ENCODE measurements at places on chromosomes 3 and 15.

DNA sequence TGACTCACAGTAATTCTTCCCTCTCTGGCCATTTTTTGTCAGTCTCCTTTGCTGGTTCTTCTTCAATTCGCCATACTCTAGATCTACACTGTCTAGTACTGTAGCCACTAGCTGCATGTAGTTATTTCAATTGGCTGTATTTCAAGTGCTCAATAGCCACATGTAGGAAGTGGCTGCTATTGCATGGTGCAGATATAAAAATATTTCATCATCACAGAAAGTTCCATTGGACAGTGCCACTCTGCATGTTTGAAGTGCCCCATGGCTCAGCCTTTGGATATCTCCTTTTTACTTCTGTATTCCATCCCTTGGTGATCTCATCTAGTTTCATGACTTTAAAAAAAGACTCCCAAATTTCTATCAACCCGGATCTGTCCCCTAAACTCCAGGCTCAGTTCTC, 22.1 kb downstream of the PPP2R3A start:
- no peak for DNase-seq

DNA sequence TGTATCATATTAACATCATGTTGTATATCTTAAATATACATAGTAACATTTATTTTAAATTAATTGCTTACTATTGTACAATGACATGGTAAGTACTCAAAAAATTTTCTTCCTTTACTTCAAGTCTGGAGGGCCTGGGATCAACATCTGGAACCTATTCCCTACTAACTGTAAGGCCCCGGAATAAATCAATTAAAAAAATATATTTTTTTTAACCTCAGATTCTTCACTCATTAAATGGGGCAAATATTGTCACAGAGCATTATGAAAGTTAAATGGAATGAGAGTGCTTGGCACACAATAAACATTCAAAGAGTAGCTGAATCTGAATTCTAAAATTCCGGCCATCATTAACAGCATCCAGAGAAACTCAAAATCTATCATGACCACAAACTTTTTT, 16.5 kb downstream of the GSK3B start:
- no peak for DNase-seq

GRCh38 chr3:12782172-12782815, 14.2 kb upstream of the CAND2 start:
- DNase-seq = no peak

- no peak for DNase-seq
Observed at GRCh38 chr3:45544717-45545296, 49.7 kb upstream of the LIMD1 start.

GRCh38 chr3:13887495-13888300, 7.8 kb upstream of the WNT7A start:
- no peak for DNase-seq

- DNase-seq = no peak
Observed at GRCh38 chr3:72227486-72228070, 442.6 kb upstream of the PROK2 start.

GRCh38 chr3:71723452-71724170, 1.6 kb downstream of the EIF4E3 start:
- DNase-seq = no peak

DNA sequence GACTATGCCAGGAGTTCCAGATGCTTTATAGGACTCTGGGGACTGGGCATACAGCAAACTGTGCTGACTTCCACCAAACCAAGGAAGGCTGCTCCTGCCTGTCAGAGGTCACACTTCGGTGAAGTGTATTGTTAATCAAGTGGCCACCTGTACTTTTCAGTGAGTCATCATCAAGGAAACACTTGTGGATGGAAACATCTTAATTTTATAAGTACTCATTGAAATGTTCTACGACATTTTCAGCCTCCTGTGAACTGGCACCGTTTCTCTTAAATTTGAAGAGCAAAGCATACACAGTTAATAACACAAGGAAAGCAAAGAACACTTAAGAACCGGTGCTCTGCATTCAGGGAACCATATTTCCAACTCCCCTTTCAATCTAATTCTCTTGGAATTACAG, 801.7 kb upstream of the DPPA4 start:
- DNase-seq = no peak

- DNase-seq = no peak
Observed at GRCh38 chr3:55698831-55699230, 211.7 kb upstream of the WNT5A start.

GRCh38 chr3:156606729-156607128, 51.8 kb upstream of the SSR3 start:
- no peak for DNase-seq

GRCh38 chr3:171295484-171296373, 164.5 kb downstream of the TNIK start:
- no peak for DNase-seq

DNA sequence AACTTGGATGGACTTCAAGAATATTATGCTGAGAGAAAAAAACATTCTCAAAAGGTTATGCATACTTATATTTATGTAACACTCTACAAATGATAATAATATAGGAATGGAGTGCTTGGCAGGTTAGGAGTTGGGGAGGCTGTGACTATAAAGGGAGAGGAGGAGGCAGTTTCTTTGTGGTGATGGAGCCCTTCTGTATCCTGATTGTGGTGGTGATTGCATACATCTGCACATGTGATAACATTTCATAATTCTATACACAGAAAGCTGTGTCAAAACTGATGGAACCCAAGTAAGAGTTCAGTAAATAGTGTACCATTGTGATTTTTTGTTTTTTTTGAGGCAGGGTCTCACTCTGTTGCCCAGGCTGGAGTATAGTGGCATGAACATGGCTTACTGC, 31.7 kb upstream of the FAM3D start:
- no peak for DNase-seq

GRCh38 chr3:124352149-124352539, 360.2 kb upstream of the ROPN1 start:
- DNase-seq = no peak

DNA sequence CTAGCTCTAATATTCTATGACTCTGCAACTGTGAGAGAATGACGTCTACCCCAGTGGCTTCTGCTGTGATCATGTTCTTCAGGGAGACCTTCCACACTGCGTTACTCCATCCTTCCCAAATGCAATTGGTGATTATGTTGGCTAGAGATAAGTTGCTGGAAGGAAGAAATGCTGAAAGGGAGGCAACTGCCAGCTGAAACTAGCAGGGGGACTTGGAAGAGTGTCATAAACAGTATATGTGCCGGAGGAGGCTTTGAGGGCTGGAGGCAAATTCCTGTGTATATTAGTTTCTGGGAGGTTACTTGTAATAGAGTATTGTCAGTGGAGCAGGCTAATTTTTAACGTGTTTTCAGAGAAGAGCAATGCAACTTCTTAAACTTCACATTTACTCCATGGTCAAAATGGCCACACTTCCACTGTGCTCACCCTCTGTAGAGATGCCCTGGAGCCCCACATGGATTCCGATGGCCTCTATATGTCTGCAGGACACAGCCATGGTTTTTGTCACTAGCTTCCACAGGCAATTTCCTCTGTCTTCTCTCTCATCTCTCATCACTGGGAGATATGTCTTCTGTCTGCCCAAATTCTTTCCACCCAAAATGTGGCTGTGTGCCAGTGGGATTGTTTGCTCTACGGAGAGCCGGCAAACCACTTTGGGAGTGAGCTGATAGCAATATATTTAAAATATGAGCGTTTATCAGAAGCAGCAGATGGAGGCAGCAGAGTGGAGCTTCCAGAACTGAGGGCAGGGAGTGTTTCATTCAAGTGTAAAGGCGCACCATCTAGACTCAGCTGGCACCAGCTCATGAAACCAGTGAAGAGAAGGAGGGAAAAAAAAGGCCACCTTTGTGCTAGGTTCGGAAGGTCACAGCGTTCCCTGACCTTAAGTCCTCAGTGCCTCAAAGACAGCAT, 13.3 kb upstream of the CD47 start:
- no peak for DNase-seq

GRCh38 chr15:40449275-40449674, 8.5 kb downstream of the BAHD1 start:
- no peak for DNase-seq

DNA sequence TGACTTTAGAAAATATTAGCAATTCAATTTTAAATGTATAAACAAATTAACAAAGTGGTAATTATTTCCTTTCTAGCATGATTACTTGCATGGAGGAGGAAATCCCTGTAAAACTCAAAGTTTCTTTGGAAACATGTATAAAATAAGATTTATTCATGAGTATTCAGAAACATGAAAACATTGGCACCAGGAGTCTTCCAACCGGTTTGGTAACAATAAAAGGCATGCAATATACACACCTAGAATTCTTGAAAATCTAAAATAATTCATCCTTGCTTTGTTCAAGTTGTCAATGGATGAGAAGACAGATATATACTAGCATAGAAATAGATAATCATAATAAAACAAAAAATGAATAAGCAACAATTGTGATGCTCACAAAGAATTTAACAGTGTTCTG, 76.4 kb downstream of the ZPLD1 start:
- DNase-seq = no peak

DNA sequence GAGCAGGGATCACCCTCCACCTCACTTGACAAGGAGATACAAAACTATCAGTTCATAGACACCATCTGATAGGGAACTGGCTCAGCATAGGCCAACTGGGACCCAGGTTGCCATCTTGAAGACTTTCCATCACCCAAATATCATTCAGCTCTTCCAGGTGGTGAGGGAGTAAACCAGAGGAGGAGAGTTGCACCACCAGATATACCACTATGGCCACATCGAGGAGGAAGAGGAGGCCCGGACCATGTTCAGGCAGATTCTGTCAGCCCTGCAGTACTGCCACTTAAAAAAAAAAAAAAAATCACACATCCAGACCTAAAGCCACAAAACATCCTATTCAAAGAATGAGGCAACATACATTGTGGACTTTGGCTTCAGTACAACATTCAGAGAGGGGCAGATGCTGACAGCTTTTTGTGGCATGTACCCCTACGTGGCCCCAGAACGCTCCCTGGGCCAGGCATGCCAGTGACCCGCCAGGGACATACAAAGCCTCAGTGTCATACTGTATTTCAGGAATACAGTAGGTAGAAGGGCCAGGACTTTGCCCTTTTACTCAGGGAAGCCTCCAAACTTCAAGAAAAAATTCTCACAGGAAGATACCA, 18.4 kb upstream of the EMC3 start:
- DNase-seq = no peak

DNA sequence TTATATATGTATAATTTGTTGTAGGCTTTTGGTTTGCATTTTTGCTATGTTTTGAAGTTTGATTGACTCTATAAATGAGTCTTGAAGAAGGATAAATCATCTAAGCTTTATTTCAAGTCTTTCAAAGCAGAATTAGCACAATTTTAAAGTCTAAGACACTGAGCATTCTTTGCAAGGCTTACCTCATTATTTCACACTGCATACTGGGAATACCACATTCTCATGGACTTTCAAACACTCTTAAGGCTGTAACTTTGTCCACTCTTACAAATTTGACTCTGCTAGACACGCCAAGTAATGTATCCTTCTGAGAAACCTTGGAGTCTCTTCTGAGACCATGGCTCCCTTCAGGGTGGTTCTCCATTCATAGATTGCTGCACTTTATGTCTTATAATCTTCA, 281.3 kb upstream of the COL8A1 start:
- DNase-seq = no peak

GRCh38 chr15:65388306-65389080, 10.7 kb upstream of the IGDCC3 start:
- no peak for DNase-seq

DNA sequence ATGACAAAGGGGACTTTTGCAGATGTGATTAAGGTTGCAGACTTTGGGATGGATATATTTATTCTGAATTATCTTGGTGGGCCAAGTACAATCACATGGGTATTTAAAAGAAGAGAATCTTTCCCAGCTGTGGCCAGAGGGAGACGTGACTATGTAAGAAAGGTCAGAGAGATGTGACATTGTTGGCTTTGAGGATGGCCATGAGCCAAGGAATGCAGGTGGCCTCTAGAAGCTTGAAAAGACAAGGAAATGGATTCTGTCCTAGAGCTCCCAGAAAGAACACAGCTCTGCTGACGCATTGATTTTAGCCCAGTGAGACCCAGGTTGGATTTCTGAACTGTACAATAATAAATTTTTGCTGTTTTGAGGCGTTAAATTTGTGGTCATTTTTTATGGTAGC, 616.0 kb upstream of the TBL1XR1 start:
- DNase-seq = no peak

DNA sequence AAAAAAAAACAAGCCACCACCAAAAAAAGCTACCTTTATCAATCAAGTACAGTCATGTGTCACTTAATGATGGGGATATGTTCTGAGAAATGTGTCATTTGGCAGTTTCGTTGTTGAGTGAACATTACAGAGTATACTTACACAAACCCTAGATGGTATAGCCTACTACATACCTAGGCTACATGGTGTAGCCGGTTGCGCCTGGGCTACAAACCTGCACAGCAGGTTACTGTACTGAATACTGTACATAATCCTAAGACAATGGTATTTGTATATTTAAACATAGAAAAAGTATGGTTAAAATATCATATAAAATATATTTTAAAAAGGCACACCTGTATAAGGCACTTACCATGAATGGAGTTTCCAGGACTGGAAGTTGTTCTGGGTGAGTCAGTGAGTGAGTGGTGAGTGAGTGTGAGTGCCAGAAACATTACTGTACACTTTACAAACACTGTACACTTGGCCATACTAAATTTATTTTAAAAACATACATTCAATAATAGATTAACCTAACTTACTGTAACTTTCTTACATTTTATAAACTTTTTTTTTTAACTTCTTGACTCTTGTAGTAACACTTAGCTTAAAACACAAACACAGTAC, 25.9 kb upstream of the JMJD7 start:
- DNase-seq = no peak

- no peak for DNase-seq
Observed at GRCh38 chr15:89399238-89400115, 64.9 kb upstream of the POLG start.

DNA sequence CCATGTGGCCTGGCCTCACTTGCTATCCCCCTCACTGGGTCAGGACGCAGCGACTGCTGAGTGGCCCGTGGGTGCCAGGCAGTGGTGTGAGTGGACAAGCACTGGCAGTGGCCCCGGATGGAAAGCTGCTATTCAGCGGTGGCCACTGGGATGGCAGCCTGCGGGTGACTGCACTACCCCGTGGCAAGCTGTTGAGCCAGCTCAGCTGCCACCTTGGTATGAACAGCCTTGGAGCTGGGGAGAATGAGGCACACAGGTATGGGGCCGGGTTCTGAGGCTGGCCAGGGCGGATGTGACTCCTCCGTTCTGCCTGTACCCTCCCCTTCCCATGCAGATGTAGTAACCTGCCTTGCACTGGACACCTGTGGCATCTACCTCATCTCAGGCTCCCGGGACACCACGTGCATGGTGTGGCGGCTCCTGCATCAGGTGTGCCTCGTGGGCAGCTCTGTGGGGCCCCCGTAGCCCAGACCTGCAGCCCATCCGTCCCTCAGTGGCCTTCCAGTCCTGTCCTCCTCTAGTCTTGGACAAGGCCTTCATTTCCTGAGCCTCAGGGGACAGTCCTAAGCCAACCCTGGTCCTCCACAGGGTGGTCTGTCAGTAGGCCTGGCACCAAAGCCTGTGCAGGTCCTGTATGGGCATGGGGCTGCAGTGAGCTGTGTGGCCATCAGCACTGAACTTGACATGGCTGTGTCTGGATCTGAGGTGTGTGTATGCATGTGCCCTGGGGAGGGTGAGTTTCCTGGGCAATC, 28.2 kb downstream of the NBEAL2 start:
- no peak for DNase-seq

- DNase-seq = no peak
Observed at GRCh38 chr3:156171281-156172267, 51.2 kb downstream of the KCNAB1 start.

- no peak for DNase-seq
Observed at GRCh38 chr3:66381626-66382025, 119.2 kb downstream of the LRIG1 start.

GRCh38 chr3:8556473-8556869, 54.8 kb downstream of the LMCD1 start:
- no peak for DNase-seq
